SJCRH30 (cell line): ENCODE measurements at places on chromosomes 1 and 21.

- DNase-seq: no peak
Observed at GRCh38 chr1:6476483-6476882, 10.5 kb upstream of the TNFRSF25 start.

DNA sequence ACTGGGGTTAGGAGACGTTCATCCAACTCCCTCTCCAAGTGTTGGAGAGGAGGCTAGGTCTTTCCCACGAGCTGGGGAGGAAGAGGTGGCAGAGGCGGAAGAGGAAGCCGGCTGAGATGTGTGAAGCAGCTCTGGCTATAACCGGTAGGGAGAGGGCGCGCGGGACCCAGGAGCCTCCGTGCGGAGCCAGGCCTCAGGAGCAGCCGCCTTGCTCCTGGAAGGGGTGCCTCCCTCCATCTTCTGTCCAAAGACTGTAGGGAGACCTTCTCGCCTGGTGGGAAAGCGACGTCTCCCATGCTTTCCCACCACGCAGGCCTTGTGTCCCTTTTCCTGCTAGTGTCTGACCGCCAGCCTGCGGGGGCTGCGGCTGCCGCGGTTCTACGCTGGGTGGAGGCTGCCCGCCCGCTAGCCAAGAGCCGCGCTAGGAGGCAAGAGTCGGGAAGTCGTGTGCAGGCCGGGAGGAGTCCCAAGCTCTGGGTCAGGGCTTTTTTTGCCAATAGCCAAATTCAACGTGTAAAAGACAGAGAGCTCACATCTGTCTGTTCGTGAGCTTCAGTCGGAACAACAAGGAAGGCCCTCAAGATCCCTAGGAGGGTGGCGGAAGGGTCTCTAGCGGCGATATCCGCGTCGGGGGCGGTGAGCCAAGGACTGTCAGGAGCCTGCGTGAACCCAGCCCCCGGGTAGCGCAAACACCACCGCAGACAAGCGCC lies 8.4 kb upstream of the NBPF11 start:
- no peak for DNase-seq

GRCh38 chr1:238710697-238711096 lies 675.7 kb upstream of the CHRM3 start:
- peak; percentile 25 for DNase-seq

DNA sequence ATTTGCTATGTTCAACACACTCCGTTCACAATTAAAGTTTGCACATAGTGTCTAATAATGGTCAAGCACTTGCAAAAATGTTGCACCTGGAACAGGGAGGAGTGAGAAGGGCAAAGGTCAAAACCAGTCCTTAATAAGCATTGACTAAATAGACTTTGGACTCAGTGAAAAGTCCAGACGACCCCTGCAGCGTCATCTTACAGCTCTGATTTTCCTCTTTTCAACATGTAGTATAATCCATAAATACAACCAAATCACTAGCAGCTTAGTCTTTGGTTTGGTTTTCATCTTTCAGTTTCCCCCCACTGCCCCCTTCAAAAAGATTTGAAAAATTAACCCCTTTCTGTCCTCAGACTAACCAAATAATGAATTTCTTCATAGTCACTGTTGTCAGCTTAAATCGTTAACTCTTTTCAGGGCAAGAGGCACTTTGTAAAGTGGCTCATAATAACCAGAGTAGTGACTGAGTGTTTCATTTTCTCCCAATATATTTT lies 290.3 kb downstream of the PTPRC start:
- no peak for DNase-seq

- no peak for DNase-seq
Observed at GRCh38 chr21:42590431-42591131, 62.8 kb upstream of the PDE9A start.
